ENCODE measurements at places on chromosomes 2 and 18.

DNA sequence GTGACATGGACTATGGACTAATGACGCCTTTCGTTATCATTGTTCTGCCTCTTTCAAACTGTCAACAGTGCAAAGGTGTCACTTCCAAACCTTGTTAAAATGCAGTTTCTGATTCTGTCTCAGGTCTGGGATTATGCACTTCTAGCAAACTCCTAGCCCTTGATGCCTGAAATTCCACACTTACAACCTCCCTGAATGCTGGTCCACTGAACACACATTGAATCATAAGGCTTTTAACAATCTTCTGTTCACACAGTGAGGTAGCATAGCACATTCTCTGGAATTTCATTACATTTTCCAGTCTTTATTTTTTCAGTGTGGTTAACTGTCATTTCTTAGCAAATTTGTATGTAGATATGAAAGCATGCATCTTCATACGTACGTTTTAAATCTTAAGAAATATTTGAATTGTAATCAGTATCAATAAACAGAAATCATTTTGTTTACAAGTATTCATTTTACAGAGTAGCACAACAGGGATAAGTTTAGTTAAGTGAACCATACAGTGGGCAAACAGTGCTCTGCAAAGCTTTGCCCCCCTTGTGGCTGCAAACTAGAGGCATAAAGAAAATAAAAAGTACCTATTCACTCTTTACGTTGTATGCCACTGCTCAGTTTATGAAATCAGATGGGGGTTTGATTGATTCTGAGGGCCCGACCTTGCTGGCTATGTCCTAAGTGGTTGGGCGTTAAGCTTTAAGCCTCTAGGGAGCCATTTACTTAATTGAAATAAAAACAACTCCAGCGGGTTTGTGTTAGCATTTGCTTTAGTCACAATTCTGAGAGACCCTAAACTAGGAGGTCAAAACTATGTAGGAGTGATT is 250.8 kb downstream of the LRRTM1 start:
- no peak for DNase-seq

DNA sequence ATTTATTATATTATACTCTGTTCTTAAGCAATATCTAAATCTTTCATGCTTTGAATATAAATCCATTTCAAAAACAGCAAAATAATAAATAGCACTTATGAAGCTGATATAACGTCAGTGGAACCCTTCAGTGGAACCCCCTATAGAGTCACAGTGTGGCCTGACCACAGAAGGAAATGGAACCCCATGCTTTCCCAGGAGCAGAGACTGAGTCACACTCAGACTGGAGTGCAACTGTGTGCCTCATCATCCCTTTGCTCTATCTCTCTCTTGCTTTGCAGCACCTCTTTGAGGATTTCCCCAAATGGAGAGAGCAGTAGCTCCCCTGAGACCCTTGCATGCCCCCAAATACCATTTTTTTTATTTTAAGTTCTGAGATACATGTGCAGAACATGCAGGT is 13.1 kb downstream of the NXPH2 start:
- DNase-seq, result no peak

GRCh38 chr2:28567061-28567471 is 71.2 kb downstream of the PLB1 start:
- DNase-seq, result no peak

GRCh38 chr18:45551142-45551815 is 64.0 kb upstream of the SLC14A2 start:
- no peak for DNase-seq

- DNase-seq, result no peak
These were observed 36.7 kb downstream of the TMEM37 start for GRCh38 chr2:119468154-119468955.

DNA sequence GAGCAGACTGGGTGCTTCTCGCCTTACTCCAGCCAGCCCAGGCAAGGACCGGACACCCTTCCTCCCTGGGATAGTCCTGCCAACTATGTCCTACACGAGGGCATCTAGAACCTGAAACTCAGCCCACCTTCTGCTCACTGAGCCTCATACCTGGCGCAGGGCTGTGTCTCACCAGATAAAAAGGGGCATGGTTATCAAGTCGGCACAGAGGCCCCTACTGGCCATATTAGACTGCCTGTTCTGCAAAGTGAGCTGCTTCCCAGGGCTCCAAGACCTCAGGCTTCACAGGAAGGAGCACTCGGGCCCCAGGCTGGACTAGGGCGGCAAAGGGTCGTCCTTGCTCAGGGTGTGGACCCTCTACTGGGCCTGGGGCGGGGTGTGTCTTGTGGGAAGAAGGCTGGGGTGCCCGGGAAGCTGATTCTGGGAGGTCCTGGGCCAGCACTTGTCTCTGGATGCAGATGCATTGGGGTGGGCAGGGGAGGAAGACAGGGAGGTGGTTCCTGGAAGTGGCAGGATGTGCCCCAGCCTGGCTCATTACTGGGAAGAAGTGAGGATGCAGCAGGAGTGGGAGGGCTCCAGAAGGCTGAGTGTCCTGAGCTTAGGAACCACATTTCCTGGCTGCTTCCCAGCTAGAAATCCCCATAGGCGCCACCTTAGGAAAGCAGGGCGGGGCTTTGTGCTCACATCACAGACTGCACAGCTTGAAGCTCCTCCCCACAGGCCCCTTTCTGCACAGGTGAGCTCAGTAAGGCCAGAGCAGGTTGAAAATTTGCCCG is 19.6 kb downstream of the EHD3 start:
- no peak for DNase-seq

DNA sequence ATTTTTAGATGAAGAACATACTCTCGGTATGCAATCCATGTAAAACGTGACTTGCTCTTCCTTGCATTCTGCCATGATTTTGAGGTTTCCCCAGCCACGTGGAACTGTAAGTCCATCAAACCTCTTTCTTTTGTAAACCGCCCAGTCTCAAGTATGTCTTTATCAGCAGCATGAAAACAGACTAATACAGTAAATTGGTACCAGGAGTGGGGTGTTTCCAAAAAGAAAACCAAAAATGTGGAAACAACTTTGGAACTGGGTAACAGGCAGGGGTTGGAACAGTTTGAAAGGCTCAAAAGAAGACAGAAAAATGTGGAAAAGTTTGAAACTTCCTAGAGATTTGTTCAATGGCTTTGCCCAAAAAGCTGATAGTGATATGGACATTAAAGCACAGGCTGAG is 1957.9 kb downstream of the SUCLG1 start:
- no peak for DNase-seq

GRCh38 chr2:38713338-38713737 is 37.8 kb downstream of the SRSF7 start:
- DNase-seq, result no peak

- DNase-seq, result no peak
These were observed 5.4 kb downstream of the POU3F3 start for GRCh38 chr2:104859291-104859765.

DNA sequence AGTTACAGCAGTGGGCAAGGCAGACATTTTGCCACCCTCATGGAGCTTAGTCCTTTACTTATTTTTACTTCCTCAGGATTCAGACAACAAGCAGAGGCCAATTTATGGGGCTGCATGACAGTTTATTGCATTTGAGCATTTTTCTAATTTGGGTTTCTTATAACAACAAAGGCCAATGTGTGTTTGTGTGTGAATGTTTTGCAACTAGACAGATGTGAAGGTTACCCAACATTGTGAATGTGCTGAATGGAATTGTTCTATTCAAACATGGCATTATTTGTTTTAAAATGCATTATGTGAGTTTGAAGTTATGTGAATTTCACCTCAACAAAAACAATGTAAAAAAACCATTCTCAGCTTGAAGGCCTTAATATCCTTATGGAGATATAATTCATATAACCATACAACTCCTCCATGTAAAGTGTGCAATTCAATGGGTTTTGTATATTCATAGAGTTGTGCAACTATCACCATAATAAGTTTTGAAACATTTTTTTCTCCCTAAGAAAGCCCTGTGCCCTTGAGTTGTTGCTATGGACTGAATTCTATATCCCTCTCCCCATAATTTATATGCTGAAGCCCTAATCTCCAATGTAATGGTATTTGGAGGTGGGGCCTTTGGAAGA is 57.3 kb downstream of the CCDC195 start:
- DNase-seq, result no peak

DNA sequence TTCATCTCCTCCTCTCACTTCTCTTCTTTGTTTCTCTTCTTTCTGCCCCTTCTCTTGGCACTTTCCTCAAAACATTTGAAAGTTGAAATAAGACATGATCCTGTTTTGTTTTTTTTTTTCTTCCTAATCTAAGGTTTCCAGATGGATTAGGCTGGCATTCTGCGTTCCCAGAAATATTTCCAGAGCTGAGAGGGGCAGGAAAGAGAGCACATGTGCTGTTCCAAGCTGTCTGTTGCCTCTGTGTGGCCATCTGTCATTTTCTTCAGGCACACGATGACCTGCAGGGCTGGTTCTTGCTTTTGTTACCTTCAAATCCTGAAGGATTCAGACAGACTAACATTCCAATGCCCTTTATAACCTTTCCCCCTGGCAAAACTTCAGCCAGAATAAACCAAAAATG is 142.9 kb downstream of the RNF144A start:
- DNase-seq, result no peak

DNA sequence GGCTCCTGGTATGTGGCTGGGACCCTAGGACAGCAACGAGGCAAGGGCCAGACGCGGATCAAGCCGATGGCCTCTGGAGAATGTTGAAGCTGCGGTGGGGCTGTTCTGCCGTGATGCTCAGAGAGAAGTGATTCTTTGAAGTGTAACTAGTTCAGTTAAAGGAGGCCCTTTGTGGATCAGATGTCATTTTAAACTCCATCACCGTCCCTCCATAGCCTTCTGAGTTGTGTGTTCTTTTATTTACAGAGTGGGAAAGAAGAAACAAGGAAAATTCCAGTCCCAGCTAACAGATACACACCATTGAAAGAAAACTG is 403 bp downstream of the PNO1 start:
- DNase-seq, result no peak

- no peak for DNase-seq
These were observed 9.7 kb downstream of the LMAN2L start for GRCh38 chr2:96730212-96730611.

DNA sequence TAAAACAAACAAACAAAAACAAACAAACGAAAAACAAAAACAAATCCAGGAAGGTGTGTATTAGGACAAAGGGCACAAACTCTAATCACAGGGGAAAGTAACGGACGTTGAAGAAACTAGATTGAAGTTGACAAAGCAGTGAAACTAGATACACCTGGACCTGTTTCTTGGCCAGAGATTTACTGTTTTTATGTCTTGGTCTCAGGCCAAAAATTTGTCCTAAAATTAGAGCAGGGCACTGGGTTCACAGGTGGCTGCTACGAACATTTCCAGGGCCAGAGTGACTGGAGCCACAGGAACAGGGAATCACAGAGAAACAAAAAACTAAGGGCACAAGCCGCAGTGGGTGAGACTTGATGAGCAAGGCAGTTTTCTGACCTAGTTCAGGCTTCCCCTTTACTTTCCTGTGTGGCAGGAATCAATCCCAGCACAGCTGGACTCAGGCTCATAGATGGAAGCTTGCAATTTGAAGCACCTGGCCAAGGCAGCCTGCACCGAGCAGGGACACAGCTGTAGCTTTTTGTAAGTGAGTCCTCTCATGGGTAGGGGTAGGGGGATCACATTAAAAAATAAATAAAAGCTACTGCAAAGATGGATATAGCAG is 329.4 kb downstream of the DLGAP1 start:
- DNase-seq, result no peak

GRCh38 chr2:26738481-26738880 is 25.6 kb upstream of the SLC35F6 start:
- DNase-seq, result no peak

DNA sequence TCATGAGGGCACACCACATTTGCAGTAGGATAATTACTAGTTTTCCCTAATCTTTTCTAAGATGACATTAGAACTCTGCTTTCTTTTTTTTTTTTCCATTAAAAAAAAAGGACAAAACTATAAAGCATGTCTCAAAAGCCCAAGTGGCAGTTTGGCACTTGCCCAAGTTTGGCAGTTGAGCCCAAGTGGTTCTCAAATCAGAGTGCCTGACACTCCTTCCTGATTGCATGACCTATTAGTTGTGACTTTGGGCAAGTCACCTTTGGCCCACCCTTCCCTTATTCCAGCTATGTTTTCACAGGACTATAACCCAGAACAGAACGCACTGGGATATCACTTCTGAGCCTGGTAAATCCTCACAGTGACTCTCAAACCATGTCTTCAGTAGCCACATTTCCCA is 273.0 kb downstream of the CCDC85A start:
- no peak for DNase-seq

GRCh38 chr2:220224691-220225543 is 597.5 kb downstream of the SLC4A3 start:
- no peak for DNase-seq

DNA sequence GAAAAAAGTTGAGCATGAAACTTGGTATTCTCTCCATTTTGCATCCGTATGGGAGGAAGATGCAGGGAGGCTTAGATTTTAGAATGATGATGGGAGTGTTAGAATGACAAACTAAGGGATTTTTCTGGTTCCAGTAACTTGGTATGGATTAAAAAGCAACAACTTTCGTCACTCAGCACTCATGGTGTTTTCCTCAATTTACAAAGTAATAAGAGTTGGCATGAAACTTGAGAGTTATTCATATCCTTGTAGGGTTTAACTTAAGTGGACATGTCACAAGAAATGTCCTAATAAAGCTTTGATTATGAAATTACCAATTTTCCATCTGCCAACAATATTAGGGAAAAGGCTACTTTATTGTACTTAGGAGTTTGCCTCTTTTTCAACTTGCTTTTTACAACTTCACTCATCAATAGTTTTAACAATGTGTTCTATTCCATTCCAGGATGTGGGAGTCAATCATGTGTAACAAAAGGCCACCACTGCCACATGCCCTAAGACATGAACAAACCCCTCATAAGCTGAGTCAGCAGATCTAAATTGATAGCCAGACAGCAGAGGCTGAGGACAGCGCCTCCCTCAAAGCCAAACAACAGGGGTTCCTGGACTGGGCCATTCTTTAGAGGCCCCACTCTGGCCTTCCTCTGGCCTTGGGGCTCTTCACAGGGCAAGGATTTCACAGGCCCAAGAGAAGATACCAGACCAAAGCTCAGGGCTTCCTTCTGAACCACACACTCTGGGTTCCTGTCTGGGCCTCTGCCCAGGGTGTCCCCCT is 265.8 kb downstream of the TNS1 start:
- DNase-seq, result no peak

DNA sequence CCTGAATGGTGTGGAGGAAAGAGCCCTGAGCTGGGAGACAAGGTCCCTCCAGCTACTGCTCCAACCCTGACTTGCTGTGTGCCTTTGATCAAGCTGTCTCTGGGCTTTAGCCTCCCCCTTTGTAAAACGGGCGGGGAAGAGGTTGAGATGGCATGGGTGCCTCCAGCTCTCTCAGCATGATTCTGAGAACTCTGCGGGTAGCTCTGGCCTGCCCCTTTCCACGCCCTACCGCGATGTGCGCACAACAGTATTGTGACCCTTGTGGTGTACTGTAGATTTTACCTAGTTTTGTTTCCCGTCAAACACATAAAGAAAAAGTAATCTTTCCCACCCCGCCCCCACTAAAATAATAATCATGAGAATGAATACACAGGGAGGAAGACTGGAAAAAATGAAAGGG is 5.3 kb downstream of the CD8A start:
- DNase-seq, result no peak

DNA sequence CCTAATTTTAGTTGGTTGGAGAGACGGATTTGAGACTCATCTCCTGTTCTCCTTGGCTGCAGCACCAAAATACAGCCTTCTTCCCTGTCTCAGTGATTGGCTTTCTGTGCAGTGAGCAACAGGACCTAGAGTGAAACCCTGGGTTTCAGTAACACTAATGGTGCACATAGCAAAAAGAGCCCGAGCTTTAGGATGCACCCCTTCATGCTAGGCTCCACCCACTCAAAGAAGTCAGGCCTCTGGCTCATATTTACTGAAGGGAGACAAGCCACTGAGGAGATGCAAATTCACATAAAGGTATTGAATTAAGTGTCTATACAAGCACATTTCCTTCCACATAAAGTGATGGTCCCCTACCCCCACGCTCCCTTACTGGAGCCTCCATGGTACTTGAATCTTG is 131.9 kb upstream of the CHAC2 start:
- no peak for DNase-seq
